NCI-H526 treated with DMSO at 0.1 percent for 48 hours (cell line): ENCODE measurements at places on chromosomes 5 and 9.

DNA sequence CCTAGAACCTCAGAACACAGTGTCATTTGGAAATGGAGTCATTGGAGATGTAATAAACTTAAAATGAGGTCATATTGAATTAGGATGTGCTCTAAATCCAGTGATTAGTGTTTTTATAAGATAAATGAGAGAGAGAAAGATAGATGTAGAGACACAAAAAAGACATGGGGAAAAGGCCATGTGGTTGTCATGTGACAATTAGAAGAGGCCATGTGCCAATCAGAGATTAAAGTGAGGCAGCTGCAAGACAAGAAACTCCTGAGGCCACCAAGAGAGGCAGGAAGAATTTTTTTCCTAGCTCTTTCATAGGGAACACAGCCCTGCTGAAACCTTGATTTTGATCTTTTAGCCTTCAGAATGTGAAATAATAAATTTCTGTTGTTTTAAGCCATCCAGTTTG is 1307.2 kb downstream of the PTPRD start:
- no peak for DNase-seq

DNA sequence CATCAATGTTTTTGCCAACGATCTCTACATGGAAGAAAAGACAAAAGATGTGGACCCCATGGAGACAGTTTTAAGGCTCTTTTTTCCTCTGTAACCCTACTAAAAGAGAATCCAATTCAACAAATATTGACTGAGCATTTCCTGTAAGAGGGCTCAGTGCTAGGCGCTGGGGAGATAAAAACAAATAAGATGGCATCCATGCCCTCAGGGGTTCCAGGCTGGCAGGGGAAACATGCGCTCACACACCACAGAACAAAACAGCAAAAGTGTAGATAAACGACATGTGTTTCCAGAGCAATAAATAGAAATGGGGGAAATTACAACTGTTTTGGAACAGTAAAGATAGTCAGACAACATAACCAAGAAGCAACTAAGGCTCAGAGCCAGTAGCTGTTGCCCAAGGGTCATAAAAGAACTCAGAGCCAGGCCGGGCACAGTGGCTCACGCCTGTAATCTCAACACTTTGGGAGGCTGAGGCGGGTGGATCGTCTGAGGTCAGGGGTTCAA is 25.2 kb downstream of the ZNF608 start:
- no peak for DNase-seq

DNA sequence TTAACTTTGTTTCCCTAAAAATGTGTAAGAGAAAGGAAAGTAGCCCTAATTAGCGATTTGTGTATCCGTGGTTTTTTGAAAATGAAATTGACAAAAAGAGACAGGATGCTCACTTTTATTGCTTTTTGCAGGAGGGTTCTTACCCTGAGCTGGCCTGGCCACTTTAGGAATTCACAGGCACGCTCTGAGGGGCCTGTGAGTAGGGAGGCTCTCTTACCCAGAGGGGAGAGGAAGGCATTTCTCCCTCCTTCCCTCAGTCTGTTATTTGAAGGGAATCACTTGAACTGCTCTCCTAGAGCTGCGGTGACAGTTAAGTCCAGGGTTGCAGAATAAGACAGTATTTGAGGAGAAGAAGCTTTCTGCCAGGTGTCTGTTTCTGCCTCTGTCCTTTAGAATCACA is 16.7 kb downstream of the PIK3R1 start:
- DNase-seq, result no peak

GRCh38 chr9:137298401-137299202 is 3.5 kb downstream of the NRARP start:
- DNase-seq, result no peak

- no peak for DNase-seq
These were observed 137.8 kb downstream of the MEF2C start for GRCh38 chr5:88745093-88745696.
